ENCODE measurements at places on chromosomes 6 and 20.
A peak's percentile ranks its signal among the peaks of the same experiment; 100 is the strongest.

- DNase-seq = no peak
Measured at GRCh38 chr20:57898332-57898731, 188.5 kb upstream of the PMEPA1 start.

GRCh38 chr20:47126709-47127108 lies 229.8 kb downstream of the ZMYND8 start:
- no peak for DNase-seq

DNA sequence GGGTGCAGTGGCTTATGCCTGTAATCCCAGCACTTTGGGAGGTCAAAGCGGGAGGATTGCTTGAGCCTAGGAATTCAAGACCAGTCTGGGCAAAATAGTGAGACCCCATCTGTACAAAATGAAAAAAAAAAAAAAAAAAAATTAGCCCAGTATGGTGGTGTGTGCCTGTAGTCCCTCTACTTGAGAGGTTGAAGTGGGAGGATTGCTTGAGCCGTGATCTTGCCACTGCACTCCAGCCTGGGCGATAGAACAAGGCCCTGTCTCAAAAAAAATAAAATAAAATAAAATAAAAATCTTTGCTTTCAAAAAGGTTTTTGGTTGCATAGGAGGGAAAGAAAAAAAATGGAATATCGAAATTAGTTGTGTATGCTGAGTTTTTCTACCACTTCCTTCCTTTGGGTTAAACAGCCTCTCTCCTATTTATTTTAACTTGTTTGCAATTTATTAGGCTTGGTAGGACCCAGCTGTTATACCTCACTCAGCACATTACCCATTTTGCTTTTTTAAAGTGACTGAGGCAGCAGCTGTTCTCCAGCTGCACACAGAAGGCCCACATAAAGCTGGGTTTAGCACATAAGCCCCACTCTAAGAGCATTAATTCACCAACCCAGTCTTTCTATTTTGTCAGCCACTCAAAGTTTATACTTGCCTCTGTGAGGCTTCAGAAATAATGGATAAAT lies 152.3 kb downstream of the ZFAND3 start:
- DNase-seq = no peak

DNA sequence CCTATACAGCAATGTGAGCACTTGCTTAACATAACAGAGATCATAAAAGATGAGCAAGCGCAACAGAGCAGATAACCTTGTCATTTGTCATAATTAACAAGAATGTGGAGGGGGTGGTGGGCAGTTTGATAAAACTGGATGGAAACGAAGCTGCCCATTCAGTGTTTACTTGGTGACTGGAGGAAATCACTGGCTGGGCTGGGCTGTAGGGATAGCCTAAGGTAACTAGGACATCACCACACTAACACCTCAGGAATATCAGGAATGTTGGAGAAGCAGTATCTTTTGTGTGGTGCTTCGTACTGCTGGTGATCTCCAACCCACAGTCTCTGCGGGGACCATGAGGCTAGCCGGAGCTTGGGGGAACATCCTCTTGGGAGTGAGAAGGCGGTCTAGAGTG lies 218.4 kb downstream of the HIVEP2 start:
- DNase-seq = no peak

DNA sequence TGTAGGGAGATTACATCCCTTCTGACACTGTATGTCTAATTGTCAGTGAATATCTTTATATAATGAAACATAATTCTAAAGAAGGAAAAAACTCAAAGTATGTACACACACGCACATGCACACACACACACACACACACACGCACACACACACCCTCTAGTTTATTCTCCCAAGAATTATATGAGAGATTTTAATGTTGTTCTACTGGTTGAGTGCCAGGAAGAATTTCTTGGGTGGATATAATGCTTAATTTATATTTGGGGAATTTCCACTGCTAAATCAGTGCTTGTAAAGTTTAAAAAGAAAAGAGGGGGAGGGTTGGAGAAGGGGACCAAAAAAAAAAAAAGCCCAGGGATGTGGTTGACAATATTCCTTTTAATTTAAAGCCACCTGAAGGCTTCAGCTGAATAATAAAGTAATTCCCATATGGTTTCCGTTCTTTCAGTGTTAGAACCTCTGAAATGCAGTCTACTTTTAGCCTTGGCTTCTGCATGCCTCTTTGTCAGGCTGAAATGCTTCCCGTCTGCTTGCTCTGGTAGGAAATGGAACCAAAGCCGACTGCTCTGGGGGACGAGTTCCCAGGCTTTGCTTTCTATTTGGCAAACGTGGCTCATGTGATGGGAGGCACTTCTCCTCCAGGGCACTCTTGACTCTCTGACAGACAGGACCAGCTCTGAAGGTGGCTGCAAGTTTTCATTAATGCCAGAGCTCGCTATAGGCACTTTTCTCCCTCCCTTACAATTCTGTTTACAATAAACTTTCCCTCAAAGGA lies 225.4 kb downstream of the PRL start:
- DNase-seq = no peak

GRCh38 chr6:68680264-68680663 lies 45.2 kb downstream of the ADGRB3 start:
- DNase-seq = no peak

DNA sequence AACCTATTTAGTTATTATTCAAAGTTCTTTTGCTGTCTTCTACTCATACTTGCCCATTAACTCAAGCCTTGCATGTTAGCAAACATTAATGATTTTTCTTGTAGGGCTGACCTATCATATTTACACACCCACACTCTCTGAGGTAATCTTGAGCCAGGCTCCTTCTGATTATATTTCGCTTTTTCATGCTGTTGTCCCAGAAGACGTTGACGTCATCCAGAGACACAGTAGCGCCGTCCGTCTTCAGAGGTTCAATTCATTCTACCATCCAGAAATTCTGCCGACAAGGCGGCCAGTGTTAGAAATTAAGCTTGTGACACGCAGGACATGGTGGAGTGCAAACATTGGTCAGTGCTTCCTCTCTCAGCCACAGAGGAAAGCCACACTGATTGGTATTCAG lies 584.7 kb downstream of the BMP2 start:
- DNase-seq = no peak

- no peak for DNase-seq
Measured at GRCh38 chr6:15827496-15828255, 164.8 kb upstream of the DTNBP1 start.

DNA sequence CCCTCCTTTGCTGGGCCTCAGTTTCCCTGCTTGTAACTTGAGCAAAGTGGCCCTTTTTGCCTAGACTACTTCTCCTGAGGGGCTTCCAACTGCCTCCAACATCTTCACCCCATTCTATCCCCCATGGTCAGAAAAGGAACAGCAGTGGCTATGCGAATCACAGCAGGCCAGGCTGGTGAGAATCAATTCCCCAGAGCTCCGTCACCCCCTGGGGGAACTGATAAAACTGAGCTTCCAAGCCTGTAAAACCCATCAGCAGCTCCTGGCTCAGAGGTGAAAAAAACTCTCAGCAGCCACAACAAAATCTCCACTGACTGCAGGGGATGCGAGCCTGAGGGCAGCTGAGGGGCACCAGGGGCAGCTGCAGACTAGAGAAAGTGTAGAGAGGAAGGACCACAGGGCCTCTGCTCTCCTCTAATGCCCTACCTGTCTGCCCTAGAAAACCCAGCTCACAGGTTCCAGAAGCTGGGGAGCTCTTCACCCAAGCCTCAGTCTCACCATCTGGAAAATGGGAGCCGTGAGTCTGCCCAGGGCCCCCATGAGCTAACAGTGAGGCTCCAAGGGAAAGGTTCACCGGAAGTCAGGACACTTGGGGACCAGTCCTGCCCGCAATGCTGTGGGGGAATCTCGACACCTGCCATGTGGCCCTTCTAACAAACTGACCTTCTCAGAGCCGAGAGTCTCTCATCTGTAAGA lies 120.6 kb downstream of the GRM4 start:
- DNase-seq = no peak

DNA sequence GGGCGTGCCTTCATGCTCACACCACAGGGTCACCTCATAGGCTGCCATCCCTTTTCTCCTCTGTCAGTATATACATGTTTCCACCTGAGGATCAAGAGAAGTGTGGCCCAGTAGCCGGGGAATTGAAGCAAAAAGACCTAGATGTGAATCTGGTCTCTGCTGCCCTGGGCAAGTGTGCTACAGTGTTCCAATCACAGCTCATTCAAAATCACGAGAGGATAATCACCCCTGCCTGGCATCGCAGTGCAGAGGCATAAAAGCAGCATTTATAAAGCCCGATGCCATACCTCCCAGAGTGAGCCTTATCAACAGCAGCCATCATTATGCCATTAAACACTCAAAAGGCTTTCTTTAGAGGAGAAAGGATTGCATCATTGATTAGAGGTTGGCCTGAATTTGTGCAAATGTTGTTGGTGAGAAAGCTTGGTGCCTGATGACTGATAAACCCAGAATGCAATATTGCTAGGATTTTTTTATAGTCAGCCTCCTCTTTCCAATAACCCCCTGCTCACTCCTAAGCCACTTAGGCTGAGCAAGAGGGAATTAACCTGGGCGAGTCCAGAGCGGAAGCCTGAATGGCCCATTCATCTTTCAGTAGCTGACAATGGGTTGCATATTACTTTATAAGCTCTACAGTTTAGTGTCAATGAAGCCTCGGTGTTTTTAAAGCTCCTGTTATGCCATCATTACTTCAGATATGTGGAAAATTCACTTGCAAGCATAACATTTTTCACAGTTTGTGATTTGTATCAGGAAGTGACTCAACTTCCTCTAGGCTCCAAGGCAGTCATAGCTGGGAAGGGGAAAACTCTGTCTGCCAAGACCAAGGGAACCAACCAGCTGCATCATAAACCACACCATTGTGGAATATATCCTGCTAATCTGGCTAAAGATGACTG lies 92.5 kb upstream of the NXT1 start:
- DNase-seq = no peak

GRCh38 chr6:128964233-128964755 lies 81.4 kb downstream of the LAMA2 start:
- no peak for DNase-seq

DNA sequence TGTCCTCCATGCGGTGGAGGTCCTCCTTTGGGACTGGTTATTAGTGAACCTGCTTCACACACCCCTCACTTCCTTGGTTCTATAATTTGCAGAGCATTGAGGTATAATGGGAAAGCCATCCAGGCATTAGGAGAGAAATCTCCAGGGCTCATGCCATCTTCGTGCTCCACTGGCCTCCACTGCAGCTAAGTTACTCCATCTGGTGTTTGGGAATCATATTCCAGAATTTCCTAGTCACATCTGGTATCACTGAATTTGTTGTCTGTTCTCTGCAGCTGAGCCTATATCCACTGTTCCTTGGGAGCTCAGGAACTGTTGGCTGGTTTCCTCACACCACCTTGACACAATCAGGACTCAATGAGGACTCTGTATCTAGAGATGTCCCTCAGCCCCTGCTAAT lies 173.0 kb upstream of the TSHZ2 start:
- DNase-seq = no peak

DNA sequence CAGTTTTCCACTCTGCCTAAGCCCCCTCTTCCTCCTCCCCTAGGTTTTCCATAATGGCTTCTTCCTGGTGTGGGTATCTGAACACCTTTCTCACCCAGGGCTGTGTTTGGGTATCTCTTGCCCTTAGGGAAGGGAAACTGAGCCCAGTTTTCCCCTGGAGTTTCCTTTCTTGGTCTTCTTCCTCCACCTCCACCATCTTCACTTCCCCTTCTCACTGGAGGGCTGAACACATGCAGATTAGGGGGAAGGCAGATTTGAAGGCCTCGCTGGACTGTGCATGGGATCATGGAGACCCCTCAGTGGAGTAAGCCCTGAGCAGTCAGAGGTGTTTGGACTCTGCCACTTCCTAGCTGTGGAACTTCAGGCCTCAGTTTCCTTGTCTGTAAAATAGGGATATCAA lies 27.8 kb downstream of the FOXP4 start:
- DNase-seq = no peak

DNA sequence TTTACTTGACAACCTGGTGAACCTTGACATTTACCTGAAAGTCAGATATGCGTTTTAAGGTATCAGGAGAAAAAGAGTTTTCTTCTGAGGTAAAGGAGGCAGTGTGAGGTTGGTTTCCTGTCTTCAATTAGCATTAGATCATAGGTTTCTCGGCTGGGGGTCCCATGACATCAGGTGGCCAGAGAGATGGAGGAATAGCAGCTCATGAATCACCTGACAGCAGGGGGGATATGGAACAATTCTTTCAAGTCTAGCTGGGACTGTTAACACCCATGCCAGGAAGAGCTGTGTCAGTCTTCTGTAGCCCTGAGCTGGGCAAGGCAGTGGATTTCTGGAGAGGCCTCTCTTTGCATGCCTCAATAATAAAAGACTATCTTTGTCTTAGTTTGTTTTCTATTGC lies 108.0 kb upstream of the TMEM170B start:
- peak; percentile 43 for DNase-seq

DNA sequence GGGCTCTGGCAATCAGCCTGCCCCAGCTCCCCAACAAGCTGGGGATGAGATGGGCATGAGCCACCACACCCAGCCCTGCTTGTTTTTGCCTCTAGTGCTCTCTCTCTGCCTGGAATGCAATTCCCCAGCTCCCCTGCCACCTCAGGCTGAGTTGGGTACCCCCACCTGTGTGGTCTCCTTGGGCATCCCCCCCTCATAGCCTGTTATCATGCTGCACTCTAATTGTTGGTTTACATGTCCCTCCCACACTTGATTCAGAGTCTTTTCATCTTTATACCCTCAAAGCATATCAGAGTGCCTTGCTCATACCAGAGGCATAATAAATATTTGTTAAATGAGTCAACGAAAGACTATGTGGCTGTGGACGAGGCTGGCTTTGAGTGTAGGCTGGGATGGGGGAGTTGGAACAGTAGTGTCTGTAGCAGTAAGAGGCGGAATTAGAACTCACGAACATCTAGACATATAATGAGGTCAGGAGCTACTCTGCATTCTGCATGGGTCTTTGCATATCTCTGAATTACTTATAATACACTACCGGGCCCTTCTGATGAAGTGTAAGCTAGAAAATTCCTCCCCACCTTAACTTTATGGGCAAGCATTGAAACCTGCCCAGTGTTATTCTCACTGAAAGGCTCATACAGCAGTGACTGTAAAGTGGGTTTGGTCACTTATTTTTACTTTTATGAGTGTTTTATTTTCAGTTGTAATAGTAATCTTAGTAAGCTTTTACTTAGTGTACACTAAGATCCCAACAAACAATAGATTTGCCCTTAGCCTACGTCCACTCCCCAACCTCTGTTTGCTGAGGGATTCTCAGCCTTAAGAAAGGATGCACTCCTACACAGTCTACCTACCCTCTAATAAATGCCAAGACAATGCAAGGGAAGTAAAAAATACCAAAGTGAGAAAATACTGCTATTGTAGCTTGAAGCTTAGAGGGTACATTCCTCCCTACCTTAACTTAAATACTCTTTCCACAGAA lies 58.7 kb downstream of the EDN1 start:
- no peak for DNase-seq

GRCh38 chr20:25194333-25194972 lies 1.1 kb upstream of the ENTPD6 start:
- no peak for DNase-seq

- DNase-seq = no peak
Measured at GRCh38 chr6:88077305-88077704, 29.7 kb downstream of the SPACA1 start.

- DNase-seq = no peak
Measured at GRCh38 chr6:112214739-112215269, 39.6 kb downstream of the LAMA4 start.

DNA sequence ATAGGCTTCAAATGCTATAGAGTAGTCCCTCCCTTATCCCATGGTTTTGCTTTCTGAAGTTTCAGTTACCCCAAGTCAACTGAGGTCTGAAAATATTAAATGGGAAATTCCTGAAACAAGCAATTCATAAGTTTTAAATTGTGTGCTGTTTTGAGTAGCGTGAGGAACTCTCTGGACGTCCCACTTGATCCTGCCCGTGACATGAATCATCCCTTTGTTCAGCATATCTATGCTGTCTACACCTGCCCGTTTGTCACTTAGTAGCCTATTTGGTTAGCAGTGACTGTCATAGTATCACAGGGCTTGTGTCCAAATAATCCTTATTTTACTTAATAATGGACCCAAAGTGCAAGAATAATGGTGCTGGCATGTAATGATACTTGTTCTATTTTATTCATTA lies 5.0 kb downstream of the PCMT1 start:
- DNase-seq = no peak

Data from activated naive CD8-positive, alpha-beta T cell treated with anti-CD3 and anti-CD28 coated beads for 36 hours (primary cell).